ENCODE measurements at places on chromosomes 16 and 17. TPM values are rescaled to one million over a fixed set of nuclear protein-coding genes. Genes with fewer than 3 reads are reported as not detected.

DNA sequence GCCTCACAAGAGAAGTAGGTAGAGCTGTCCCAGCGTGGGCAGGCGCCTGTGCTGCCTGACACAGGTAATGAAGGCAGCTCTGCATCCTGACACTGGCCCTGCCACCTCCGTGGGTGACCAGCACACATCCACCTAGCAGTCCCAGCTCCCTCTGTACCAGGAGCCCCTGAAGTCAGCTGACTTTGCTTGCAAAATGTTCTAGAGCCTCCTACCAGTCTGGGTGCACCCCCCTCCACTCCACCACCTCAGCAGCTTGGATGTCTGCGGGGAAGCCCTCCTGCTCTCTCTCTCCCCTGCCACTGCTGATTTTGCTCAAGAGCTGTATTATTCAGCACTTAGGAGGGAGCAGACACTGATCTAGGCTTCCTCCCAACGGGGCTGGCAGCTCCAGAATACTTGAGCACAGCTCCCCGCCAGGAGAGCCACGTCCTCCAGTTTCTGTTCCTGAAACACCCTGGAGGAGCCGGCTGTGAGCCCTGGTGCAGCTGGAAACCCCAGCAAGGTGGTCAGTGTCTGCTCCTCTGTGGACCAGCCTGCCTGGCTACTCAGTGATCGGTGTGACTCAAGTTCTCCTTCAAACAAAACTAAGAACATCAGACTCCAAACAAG, 1.0 kb downstream of the RNF166 start:
- no peaks in the 10 kb centered on the region for H3K36me3 ChIP-seq
- peaks cover 40% of the 10 kb centered on the region for H3K4me1 ChIP-seq
- no peak for DNase-seq
- no peaks in the 10 kb centered on the region for H3K27me3 ChIP-seq
- peak overlapping the region; percentile 90 for H3K4me3 ChIP-seq

DNA sequence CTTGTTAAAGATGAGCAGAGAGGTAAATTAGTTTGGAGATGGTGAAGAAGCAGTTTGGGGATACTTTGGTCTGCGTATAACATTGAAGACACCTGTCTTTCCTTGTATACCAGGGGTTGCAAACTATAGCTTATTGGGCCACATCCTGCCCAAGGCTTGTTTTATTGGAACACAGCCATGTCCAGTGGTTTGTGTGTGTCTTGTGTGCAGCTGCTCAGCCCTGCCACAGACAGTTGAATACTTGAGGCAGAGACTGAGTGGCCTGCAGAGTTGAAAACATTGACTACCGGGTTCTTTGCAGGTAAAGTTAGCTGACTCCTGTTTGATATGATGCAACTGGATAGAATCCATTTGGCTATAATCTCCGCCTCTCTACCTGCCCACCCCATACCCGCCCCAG, 224.4 kb downstream of the PRKCA start:
- no peak overlapping the region for H3K27ac ChIP-seq
- peaks cover 4% of the 10 kb centered on the region for H3K4me1 ChIP-seq
- no peak for DNase-seq
- H3K36me3 ChIP-seq, result no peaks in the 10 kb centered on the region
- H3K27me3 ChIP-seq, result no peaks in the 10 kb centered on the region
- H3K4me3 ChIP-seq, result no peak overlapping the region

Gene CCDC47
- total RNA-seq, result 67.7 TPM

Gene SPAG9
- total RNA-seq, result 94.0 TPM

DNA sequence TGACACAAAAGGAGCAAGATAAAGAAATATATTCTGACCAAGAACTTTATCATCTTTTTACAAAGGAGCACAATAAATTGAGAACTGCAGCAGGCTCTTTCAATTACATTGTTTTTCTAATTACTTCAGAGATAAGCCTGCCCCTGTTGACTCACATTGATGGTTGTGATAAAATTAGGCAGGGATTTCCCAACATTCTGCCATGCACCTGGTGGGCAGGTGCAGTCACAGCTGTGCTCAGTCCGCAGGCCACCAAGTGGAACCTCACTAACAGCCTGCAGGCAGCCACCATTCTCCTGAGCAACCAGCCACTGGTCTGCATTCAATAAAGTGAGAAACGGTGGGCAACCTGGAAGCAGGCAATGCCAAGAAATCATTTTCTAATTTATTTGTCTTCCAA, 5.1 kb downstream of the FANCA start:
- no peaks in the 10 kb centered on the region for H3K36me3 ChIP-seq
- H3K4me1 ChIP-seq, result peaks cover 6% of the 10 kb centered on the region
- H3K4me3 ChIP-seq, result no peak overlapping the region
- H3K27me3 ChIP-seq, result no peaks in the 10 kb centered on the region
- no peak for DNase-seq
- H3K27ac ChIP-seq, result no peak overlapping the region

GRCh38 chr16:84000989-84001642, 33.1 kb downstream of the NECAB2 start:
- H3K4me3 ChIP-seq, result no peak overlapping the region
- peaks cover 23% of the 10 kb centered on the region for H3K36me3 ChIP-seq
- H3K4me1 ChIP-seq, result no peaks in the 10 kb centered on the region
- no peak for DNase-seq
- H3K27me3 ChIP-seq, result no peaks in the 10 kb centered on the region

- no peak overlapping the region for H3K27ac ChIP-seq
- H3K36me3 ChIP-seq, result no peaks in the 10 kb centered on the region
These were observed 34.1 kb upstream of the ADORA2B start for GRCh38 chr17:15910791-15911190.

DNA sequence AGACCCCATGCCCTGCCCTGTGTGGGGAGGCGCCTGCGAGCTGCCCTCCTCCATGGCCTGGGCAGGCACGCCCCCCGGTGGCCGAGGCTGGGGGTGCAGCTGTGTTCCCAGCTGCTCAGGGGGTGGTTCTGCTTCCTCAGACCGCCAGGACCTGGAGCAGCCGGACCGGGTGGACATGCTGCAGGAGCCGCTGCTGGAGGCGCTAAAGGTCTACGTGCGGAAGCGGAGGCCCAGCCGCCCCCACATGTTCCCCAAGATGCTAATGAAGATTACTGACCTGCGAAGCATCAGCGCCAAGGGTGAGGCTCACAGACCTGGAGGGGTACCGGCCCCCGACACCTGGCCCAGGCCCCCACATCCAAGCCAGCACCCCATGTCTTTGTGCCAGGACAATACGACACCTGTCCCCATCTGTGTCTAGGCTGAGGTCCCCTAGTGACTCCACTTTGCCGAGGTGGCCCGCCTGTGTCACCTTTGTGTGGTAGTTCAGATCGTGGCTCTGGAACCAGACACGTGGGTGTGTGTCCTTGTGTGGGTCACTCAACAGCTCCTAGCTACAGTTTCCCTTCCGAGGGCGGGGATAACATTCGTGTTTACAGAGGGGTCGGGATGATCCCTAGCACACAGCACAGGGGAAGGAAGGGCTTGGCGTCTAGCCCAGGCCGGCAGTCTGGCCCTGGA, 9.3 kb downstream of the GJD3 start:
- peak; percentile 85 for DNase-seq
- peaks cover 4% of the 10 kb centered on the region for H3K36me3 ChIP-seq
- H3K4me1 ChIP-seq, result peaks cover 56% of the 10 kb centered on the region
- peak overlapping the region; percentile 33 for H3K27ac ChIP-seq

GRCh38 chr17:30790279-30790678, 34.2 kb downstream of the CRLF3 start:
- peaks cover 1% of the 10 kb centered on the region for H3K36me3 ChIP-seq
- H3K4me3 ChIP-seq, result no peak overlapping the region
- no peaks in the 10 kb centered on the region for H3K4me1 ChIP-seq
- no peaks in the 10 kb centered on the region for H3K27me3 ChIP-seq

DNA sequence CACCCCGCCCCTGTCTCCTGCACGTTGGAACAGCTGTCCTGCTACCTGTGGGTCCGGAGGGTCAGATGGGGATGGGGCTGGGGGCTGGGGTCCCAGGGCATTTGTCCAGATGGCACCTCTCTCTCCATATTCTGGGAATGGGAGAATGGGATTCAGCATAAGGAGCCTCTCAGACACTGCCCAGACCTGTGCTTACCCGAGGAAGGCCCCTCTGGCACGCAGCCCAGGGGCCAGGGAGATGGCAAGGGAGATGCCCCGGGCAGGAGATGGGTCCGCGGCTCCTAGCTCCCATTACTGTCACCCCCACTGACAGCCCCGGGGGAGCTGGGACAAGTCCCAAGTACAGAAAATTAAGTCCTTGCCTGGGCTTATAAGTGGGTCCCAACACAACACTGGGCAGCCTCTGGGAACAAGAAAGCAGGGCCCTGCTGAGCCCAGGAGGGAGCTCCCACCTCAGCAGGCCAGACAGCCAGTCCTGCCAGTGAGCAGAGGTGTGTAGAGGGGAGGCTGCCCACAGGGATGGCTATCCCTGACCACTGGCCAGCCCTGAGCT, 1.8 kb downstream of the VASN start:
- peak overlapping the region; percentile 55 for H3K4me3 ChIP-seq
- H3K4me1 ChIP-seq, result peaks cover 79% of the 10 kb centered on the region
- H3K27ac ChIP-seq, result peak overlapping the region; percentile 87
- no peaks in the 10 kb centered on the region for H3K36me3 ChIP-seq

DNA sequence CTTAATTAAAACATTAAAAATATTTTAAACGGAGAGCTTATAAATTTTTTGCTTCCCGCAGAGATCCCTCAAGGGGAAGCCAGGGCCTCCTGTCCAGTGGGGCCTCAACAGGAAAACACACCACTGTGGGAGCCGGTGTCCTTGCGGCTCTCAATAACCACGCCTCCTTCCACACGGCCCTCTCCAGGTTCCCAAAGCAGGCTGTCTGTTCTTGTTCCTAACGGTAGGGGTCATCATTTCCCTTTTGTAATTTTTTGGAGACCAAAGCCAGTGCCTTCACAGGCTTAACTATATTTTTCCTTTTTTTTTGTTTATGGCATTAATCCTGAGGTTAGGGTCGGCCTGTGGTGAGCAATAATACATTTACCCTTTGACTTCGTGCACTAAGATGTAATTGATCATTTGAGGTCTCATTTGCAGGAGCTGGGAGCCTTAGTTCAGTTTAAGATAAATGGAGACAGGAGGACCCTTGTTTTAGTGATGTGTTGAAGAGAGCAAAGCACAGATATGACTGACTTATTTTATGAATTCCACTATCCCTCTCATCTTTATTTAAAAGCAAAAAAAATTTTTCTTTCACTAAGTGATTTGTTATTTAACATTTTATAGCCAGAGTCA, 77.5 kb upstream of the N4BP1 start:
- no peaks in the 10 kb centered on the region for H3K27me3 ChIP-seq
- H3K36me3 ChIP-seq, result no peaks in the 10 kb centered on the region
- no peak overlapping the region for H3K27ac ChIP-seq
- no peaks in the 10 kb centered on the region for H3K4me1 ChIP-seq
- H3K4me3 ChIP-seq, result no peak overlapping the region

Gene TRPV3
- 0.33 TPM for total RNA-seq

Gene G6PC1
- 271 TPM for total RNA-seq

DNA sequence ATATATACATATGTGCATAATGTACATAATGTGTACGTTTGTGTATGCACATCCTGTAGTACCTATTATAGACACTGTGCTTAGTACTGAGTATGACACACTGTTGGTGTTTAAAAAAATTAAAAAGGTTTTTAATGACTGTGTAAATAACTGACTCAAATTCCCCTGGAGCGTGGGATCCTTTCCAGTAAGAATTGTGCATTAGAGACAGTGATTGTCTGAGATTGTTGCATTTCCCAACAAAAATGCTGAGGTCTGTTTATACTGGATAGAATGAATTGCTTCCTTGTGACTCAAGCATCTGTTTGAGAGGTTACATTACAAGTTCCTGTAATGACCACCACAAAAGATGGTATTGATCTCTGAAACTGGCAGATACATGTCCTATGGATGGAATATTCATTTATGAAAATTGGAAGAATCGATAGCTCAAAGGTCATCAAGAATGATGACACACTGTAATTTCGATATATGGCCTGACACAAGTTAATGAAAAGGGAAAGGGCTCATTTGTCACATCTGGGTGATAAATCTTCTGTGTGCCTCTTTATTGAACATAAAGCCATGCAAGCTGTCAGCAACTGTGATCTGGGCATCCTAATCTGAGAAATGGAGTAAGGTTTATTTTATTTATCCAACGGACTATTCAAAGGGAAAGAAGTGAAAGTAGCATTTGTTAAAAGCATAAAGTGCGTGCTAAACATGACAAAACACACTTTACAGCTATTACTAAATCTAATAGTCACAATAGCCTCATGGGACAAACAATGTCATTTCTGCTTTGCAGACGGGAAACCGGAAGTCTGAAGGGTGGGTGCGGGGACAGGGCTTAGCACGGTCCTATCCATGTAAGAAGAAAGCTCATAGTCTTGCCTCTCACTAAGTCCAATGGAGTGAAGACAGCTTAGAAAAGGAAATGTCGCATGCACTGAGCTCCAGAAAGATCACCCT, 228.8 kb downstream of the CDH11 start:
- no peaks in the 10 kb centered on the region for H3K4me1 ChIP-seq
- H3K4me3 ChIP-seq, result no peak overlapping the region
- H3K27ac ChIP-seq, result no peak overlapping the region
- DNase-seq, result no peak
- no peaks in the 10 kb centered on the region for H3K36me3 ChIP-seq

Gene CDC6
- 2.3 TPM for total RNA-seq

DNA sequence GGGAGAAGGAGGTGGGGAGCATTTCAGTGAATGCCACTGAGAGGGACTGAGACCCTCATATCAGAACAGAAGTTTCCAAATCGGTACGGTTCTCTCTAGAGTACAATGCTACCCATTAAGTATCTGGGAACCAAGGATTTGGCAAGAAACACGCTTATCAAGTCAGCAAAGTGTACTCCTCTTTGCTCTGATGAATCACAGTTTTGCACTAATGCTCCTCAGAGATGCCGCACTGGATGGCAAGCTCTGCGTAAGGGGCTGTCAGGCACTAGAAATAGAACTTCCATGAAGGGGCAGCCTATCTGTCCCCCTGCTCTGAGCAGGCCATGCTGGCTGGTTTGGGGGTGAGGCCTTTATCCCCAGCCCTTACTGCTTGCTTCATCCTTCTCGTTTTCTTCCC, 4.8 kb upstream of the ABCC12 start:
- H3K27me3 ChIP-seq, result no peaks in the 10 kb centered on the region
- H3K36me3 ChIP-seq, result no peaks in the 10 kb centered on the region
- H3K4me3 ChIP-seq, result no peak overlapping the region
- no peak for DNase-seq
- H3K27ac ChIP-seq, result no peak overlapping the region
- peaks cover 13% of the 10 kb centered on the region for H3K4me1 ChIP-seq

Gene MT4
- not detected for total RNA-seq

DNA sequence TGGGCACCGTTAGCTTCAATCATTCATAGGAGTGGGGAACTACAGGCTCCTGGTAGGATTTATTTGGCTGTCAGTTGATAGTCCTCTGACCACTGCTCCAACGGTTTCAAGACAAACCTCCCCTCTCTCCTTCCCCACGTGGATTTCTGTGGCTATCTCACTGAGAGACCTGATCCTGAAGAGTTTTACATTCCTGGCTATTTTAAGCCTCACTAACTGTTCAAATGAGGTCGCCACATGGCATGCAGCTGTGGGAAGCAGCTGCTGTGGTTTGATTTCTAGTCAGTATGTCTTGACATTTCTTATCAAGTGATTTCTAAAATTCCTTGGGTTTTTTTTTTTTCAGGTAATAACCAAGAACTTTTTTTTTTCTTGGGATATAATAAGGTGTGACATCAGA, 38.3 kb downstream of the CDK5R1 start:
- no peak for DNase-seq
- no peaks in the 10 kb centered on the region for H3K27me3 ChIP-seq
- no peaks in the 10 kb centered on the region for H3K36me3 ChIP-seq

Data from liver (tissue), 10 donors.